ENCODE measurements at places on chromosomes 7 and 10.

GRCh38 chr10:80173466-80173865 lies 31.9 kb downstream of the ANXA11 start:
- DNase-seq: no peak

DNA sequence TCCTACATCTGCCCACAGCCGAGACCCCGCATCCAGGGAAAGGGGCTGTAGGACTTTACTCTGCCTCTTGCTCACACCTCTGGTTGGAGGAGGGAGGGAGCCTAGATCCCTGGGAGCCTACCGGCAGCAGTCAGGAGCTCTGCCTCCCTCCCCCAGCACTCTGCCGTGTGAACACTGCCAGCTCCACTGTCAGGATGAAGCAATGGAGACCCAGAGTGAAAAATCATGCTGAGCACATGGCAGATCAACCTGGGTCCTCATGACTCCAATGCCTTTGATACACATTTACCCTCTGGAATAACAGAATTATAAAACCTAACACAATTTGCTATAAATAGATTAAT lies 477.7 kb downstream of the TNS3 start:
- no peak for DNase-seq

DNA sequence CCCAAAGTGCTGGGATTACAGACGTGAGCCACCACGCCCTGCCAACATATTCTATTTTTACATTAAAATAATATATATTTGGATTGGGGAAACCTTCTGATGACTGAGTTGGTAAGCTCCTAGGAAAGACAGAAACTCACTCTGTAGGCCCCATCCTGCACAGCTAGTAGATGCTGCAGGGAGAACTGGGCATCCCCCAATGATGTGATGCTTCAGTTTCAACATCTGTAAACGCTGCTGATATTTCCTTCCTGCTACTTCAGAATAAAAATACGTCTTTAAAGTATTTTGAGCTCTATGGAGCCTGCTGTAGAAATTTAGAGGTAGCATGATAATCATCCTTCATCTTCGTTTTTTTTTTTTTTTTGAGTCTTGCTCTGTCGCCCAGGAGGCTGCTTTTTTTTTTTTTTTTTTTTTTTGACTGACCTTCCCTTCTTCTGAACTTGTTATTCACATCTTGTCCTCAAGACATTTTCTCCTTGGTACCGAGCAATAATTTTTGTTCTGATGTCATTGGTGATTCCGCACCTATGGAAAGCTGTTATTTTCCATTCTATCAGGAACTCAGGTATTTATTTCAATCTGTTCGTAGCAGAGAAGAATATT lies 21.8 kb upstream of the INPP5F start:
- no peak for DNase-seq

DNA sequence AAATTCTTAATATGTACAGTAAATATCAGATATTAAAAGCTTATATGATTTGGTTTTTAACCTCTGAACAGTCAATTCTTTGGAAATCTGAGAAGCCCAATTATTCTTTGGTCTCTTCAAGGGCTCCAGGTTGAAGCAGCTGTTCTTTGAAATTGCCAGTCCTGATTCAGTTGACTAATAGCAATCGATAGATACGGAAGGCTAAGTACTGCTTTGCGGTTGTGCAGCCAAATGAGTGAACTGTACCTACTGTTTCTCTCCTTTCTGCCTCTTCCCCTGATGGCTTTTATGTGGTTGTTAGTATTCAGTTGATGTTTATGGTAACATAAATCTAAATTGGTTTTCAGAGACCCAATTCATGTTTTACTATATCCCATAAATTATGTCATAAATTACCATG lies 103.1 kb upstream of the RPA3 start:
- DNase-seq: no peak

- DNase-seq: no peak
Observed at GRCh38 chr10:34249634-34250033, 565.5 kb downstream of the PARD3 start.

GRCh38 chr7:82291931-82292330 lies 151.6 kb downstream of the CACNA2D1 start:
- no peak for DNase-seq

- no peak for DNase-seq
Observed at GRCh38 chr7:155807065-155807671, 5.1 kb downstream of the SHH start.

GRCh38 chr10:44581996-44582395 lies 197.1 kb upstream of the CXCL12 start:
- no peak for DNase-seq

GRCh38 chr10:127737563-127738511 lies 852 bp downstream of the FOXI2 start:
- no peak for DNase-seq

DNA sequence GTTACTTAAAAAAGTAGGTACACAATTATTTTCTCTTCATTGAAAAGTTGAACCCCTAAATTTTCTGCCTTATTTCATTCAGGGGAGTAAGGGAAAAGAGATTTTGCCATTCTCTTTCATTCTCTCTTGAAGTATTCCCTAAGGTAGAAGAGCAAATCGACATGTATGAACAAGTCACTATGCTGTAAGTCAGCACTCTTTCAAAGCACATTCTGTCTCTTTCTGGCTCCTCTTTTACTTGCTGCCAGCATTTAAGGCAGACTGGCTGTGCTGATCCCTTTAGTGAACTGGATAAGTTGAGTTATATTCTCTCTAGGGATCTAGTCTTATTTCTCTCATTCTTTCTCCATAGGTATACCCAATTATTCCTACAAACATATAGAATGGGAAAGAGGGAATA lies 222.3 kb upstream of the ZWINT start:
- DNase-seq: no peak

GRCh38 chr7:68537051-68537773 lies 1061.1 kb upstream of the AUTS2 start:
- no peak for DNase-seq

DNA sequence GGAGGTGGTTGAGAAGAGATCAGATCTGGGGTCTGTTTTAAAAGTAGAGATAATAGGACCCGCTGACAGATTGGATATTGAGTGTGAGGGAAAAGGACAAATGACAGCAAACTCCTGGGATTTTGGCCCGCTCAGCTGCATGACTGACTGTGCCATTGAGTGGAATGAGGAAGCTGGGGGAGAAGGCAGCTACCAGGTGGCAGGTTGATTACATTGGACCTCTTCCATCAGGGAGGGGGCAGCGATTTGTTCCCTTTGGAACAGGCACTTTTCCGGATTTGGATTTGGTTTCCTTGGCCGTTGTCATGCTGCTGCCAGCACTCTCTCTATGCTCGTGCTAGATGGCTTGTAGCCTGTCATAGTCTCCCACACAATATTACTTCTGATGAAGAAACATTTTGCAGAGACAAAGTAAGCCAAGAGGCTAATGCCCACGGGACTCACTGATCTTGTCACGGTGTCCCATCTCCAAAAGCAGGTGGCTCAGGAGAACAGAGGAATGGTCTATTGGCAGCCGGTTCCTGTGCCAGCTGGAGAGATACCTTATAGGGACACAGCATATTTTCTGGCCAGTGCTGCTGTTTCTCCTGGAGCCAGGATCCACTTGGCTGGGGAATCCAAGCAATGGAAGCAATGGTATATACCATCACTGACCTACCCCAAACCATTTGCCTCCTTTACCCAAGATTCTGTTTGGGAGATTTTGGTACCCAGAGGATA lies 69.1 kb upstream of the WAC start:
- no peak for DNase-seq

- no peak for DNase-seq
Observed at GRCh38 chr10:89838044-89838615, 136.7 kb downstream of the KIF20B start.

DNA sequence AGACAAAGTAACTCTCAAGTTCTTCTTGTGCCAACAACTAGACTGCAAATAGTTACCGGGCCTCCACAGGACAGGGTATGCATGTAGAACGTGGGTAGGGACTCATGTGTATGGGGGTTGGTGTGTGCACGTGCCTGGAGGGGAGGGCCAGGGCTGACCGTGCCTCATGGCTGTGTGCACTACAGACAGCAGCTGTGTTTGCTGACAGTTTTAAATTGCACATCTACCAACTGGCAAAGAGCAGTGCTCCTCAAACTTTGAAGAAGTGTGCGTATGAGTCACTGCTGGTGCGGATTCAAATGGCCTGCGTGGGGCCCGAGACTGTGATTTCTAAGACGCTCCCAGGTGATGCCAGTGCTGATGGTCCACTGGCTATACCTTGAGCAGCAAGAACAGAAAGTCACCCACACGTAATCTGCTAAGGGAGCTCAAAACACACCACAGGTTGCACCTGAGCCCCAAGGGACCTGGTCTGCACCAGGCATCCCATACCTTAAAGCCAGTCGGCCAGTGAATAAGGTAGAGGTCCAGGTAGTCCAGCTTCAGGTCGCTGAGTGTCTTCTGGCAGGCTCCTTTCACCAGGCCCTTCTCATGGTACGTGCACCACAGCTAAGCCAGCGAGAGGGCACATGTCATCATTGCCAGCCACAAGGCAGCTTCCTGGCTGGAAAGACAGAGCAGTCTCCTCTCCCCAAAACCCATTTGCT lies 8.5 kb downstream of the AKR1B1 start:
- DNase-seq: no peak

DNA sequence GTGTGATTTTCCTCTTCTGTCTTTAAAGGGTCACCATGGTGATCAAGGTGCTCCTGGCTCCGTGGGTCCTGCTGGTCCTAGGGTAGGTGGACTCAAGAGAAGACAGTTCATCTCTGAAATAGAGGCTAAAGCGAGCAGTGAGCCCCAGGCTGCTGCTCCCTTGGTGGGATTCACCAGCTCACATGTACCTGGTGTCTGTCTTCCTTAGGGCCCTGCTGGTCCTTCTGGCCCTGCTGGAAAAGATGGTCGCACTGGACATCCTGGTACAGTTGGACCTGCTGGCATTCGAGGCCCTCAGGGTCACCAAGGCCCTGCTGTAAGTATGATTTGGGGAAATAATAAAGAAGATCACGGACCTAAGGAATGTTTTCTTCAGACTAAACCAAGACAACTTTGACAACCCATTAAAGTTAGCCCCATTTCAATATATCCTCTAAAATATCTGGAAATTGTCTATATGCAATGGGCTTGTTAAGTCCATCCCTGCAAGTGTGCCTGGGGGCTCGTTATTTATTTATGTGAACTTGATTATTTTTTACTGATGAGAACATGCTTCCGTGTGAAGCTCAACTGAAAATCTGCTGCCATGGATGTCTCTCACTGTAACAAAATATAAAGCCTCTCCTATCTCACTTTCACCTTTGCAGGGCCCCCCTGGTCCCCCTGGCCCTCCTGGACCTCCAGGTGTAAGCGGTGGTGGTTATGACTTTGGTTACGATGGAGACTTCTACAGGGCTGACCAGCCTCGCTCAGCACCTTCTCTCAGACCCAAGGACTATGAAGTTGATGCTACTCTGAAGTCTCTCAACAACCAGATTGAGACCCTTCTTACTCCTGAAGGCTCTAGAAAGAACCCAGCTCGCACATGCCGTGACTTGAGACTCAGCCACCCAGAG lies 32.5 kb downstream of the COL1A2 start:
- no peak for DNase-seq

DNA sequence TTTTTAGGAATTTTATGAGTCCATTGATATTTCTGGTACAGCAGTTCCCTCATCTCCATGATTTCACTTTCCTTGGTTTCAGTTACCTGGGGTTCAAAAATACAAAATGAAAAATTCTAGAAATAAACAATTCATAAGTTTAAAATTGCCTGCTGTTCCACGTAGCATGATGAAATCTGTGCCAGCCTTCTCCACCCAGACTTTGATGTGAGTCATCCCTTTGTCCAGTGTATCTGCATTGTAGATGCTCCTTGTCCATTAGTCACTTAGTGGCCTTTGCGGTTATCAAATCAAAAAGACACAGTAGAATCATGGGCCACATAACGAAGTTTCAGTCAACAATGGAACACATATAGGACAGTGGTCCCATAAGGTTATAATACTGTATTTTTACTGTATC lies 286.9 kb downstream of the PTEN start:
- no peak for DNase-seq

DNA sequence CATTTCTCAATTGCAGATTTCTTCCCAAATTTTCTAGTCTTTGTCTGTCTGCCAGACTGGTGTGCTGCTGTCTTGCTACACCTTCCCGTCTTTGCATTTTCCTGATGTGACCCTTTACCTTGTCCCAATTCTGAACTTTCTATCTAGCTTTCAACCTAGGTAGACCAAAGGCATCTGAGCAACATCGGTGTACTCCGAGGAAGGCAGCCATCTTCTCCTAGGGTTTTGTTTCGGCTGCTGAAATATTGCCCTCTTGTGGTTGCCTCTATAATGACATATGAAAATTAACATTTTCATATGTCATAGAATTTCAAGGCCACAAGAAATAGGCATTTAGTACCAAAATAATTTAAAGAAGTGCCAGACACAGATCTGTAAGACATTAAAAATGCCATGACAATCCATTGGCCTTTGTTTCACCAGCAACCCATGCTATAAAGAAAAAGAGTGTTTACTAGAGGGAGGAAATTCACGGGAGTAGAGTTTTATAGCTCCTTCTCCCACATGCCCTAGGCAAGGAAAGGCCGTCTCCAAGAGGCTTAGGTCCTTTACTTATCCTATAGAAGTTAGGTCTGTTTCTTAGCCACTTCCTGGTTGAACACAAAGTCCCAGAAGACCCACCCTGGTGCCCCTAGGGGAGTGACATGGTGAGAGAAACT lies 23.4 kb downstream of the OR9A2 start:
- no peak for DNase-seq

GRCh38 chr10:116756277-116756676 lies 13.9 kb upstream of the HSPA12A start:
- DNase-seq: no peak

DNA sequence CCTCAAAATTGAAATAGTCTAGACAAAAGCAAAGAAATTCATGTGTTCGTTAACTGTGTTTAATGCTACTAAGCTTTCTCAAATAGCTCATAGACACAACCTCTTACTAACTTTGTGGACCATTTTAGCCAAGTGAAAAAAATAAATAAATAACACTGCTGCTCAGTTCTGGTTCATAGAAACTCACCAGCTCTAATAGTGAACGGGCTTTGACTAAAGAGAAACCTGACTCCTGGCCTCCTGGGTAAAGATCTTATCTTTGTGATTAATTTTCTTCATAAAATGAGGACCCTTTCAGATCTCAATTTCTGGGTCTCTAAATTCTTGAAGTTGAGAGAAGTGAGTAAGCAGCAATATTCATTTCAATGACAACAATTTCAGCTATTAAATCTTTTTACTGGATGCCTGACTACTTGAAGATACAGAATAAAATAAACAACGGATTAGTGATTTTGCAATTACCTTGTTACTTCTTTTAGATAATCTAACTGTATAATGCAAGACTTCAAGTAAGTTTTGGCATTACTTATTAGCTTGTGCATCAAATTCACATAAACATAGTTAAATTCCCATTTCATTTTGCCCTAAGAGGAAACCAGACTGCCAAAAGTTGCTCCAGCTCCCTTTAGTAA lies 3.1 kb downstream of the CADPS2 start:
- DNase-seq: no peak

- DNase-seq: no peak
Observed at GRCh38 chr10:132486539-132487121, 51.0 kb upstream of the INPP5A start.

- DNase-seq: no peak
Observed at GRCh38 chr7:108114117-108114841, 15.9 kb downstream of the LAMB4 start.

GRCh38 chr10:79243181-79244067 lies 103.8 kb upstream of the PPIF start:
- peak; percentile 67 for DNase-seq

All from activated T-cell treated with anti-CD3 and anti-CD28 coated beads, Interleukin-2, amount 50 U/mL, for 1 hour (primary cell).